ENCODE measurements at places on chromosomes 16 and 17.

- DNase-seq: no peak
Observed at GRCh38 chr17:205148-205669, 23.8 kb upstream of the DOC2B start.

DNA sequence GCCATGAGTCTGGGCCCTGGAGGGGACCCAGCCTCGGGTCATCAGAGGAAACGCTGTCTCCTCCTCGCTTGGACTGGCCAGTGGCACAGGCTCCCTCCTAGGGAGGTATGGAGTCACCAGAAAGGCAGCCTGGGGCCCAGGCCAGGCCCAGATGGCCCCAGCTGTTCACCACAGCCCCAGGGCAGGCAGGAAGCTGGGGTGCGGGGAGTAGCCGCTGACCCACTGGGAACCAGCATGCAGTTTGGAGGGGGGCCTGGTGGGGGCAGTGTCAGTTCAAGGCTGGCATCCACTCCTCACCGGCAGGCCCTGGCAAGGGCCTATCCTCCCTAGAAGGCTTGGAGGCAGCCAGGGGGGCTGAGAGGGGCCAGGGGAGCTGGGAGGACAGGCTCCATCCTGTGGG lies 48.8 kb downstream of the SDK2 start:
- peak; percentile 8 for DNase-seq

GRCh38 chr17:14051692-14052091 lies 17.6 kb upstream of the COX10 start:
- no peak for DNase-seq

DNA sequence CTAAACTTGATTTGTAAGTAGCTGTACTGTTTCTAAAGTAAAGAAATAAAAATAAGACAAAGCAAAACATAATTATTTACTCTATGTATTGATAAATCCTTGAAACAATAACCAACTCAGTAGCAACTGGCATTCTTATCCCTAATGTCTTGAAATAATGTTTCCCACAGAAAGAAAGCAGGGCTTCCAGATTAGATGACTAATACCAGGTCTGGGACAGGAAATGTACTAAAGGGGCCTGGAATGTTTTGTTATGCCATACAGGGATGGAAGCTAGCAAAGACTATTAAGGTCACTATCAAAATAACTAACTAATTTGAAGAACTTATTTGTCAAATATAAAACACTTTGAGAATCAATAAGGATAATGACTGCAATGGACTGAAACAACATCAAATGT lies 82.1 kb downstream of the CFDP1 start:
- no peak for DNase-seq

- no peak for DNase-seq
Observed at GRCh38 chr17:63338272-63338671, 107.8 kb downstream of the CYB561 start.
